Thoracic aorta (tissue), 2 donors: ENCODE measurements at places on chromosomes 5 and 9.

DNA sequence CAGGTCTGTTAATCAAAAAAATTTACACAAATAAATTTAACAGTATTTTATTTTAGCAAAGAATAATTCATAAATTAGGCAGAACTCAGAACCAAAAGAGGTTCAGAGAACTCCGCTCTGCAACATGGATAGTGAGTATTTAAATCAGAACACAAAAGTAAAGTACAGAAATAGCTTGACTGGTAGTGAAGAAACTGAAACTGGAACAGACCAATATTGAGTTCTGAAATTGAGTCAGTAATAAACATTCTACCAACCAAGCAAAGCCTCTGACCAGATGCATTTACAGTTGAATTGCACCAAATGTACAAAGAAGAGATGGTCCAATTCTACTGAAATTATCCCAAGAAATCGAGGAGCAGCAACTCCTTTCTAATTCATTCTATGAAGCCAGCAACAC lies 1542.8 kb downstream of the EFNA5 start:
- no peak for DNase-seq

- DNase-seq: no peak
These were observed 48.9 kb downstream of the RASEF start for GRCh38 chr9:83013867-83014605.

- DNase-seq: no peak
These were observed 82.1 kb upstream of the MOCS2 start for GRCh38 chr5:53191548-53192165.

GRCh38 chr5:177098470-177099141 lies 11.9 kb downstream of the FGFR4 start:
- DNase-seq: no peak

DNA sequence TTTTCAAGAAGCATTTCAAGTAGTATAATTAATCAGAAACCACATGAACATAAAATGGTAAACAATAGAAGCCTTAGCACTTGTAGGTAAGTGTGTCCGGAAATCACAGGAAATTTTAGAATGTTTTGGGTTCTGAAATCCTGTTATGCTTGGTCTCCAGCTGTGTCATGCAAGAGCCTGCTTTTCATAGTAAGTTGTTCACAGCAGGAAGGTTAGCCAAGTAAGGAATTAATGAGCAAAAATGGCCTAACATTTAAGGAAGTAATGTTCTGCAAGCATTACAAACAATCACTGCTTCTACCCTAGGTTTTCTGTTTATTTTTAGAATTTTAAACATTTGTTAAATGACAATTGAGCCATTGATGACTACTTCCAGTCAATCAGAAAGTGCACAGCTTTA lies 669.5 kb downstream of the SLCO4C1 start:
- no peak for DNase-seq

DNA sequence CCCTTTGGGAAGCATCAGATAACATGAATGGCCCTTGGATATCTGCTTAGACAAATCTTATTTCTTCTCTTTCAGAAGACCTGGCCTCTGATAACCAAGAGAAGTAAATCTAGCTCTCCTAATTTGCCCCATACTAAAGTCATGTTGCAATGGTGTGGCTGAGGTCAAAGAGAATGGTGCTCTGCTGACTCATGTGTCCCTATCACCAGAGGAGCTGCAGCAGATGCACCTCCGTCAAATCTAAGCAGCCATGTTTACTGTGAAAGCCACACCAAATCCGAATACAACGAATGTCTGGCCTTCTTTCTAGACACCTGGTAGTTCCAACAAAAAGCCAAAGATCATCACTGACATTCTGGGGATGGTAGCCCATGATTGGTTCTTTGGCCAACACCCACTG lies 23.2 kb downstream of the RETREG1 start:
- no peak for DNase-seq

DNA sequence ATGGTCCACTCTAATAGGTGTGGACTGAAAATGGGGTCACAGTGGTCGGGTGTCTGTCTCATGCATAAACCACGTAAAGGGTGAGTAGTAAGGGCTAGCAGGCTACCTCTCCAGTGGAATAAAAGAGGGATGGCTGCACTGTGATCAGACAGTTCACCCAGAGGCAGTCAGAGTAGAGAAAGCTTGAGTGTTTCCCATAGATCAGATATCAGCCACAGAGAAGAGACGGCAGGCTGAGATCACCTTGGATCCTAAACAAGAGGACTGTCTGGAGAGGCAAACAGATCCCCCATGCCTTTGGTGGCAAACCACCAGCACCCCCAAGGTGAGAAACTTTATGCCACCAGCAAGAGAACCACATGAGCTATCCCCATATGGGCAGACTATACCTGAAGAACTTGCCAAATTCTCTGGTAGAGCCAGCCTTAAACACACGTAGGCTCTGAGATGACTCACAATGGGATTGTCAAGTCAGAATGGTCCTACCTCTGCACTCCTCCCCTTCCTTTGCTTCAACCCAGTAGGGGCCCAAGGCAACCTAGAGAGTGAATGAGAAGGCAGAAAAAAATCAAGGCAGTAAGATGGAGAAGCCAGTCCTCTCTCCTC lies 205.2 kb upstream of the MAP3K1 start:
- no peak for DNase-seq

- DNase-seq: no peak
These were observed 20.8 kb downstream of the MINAR2 start for GRCh38 chr5:129768735-129769134.

GRCh38 chr5:168174376-168174775 lies 117.1 kb upstream of the WWC1 start:
- no peak for DNase-seq
